ENCODE measurements at places on chromosomes 3 and 15. TPM values are rescaled to one million over a fixed set of nuclear protein-coding genes. Genes with fewer than 3 reads are reported as not detected.

The WNT7A gene
- not detected for total RNA-seq

The CCDC39 gene
- not detected for total RNA-seq

The UNC45A gene
- total RNA-seq = 79.5 TPM

The CFAP161 gene
- total RNA-seq = 0.32 TPM

The PLSCR5 gene
- total RNA-seq = not detected

The CCPG1 gene
- 45.9 TPM for total RNA-seq

The ITIH1 gene
- total RNA-seq = not detected

The RAB11A gene
- 130 TPM for total RNA-seq

The TIMP4 gene
- 5.7 TPM for total RNA-seq

The RAP2B gene
- total RNA-seq = 19.9 TPM

The TIGIT gene
- total RNA-seq = not detected

The SPINK8 gene
- total RNA-seq = not detected

The GRAMD1C gene
- 2.4 TPM for total RNA-seq

The UQCC5 gene
- total RNA-seq = 1.9 TPM
